ENCODE measurements at places on chromosomes 3 and 15. TPM values are rescaled to one million over a fixed set of nuclear protein-coding genes. Genes with fewer than 3 reads are reported as not detected.

GNAT1 gene
- not detected for total RNA-seq

OR5H14 gene
- total RNA-seq, result not detected

DNA sequence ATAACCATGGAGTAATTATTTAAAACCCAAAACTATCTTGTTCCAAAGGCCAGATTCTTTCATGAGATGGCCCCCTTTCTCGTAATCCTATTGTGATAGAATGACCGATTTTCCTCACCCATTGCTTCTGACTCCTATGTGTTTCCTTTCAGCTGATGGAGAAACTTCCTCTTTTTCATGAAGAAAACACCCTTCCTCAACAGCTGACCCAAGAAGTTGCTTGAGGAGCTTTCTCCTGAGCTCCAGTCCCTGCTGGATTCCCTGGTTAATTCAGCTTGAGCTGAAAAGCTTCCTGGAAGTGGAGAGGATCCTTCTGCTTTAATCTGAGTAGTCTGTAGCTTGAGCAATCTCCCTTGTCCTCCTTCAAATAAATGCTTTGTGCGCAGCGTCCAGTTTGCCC is 75.0 kb downstream of the BFSP2 start:
- no peak for DNase-seq

GRCh38 chr3:179418610-179419009 is 32.7 kb downstream of the GNB4 start:
- no peak for DNase-seq

GRCh38 chr3:186746008-186746407 is 28.8 kb downstream of the KNG1 start:
- no peak for DNase-seq

DNA sequence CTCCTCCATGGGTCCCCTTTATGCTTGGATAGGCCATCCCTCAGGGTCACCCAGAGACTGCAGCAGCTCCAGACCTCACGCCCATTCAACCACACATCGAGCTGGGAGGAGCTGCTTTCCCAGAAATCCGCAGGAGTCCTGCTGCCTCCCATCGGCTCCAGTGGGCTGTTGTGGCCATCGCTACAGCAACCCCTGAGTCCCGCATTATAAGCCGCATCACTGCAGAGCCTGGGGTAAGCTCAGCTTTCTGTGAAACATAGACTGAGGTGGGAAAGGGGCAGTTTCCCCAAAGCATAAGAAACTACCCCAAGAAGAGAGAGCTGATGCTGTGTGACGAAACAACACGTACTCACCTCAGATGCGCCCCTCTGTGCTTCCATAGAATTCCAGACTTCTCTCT is 35.7 kb downstream of the MRPL46 start:
- DNase-seq, result no peak
